Activated effector memory CD4-positive, alpha-beta T cell treated with anti-CD3 and anti-CD28 coated beads, Interleukin-2, amount 50 U/mL, for 16 hours (primary cell): ENCODE measurements at places on chromosomes 12 and 14.

GRCh38 chr14:73295198-73295796 is 58.0 kb downstream of the PAPLN start:
- DNase-seq, result no peak

GRCh38 chr12:1212526-1212925 is 221.5 kb downstream of the ERC1 start:
- DNase-seq, result no peak

DNA sequence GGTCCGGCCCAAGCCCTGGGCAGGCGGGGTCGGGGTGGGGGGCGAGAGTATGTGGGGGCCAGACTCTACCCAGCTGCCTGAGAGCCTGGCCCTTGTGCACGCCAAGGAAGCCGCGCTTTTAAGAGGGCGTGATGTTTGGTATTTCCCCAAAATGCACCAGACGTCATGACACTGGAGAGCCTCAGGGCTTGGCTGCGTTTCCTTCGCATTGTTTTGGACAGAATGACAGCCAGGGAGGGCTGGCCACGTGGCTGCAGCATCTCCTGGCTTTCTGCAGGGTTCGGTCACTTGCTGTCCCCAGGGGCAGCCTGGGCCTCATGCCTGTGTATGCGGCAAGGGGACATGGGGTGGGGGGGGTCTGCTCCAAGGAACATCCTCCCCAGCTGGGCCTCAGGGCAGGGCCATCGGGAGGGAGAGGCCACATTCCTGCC is 16.1 kb upstream of the NUDT14 start:
- DNase-seq, result no peak

DNA sequence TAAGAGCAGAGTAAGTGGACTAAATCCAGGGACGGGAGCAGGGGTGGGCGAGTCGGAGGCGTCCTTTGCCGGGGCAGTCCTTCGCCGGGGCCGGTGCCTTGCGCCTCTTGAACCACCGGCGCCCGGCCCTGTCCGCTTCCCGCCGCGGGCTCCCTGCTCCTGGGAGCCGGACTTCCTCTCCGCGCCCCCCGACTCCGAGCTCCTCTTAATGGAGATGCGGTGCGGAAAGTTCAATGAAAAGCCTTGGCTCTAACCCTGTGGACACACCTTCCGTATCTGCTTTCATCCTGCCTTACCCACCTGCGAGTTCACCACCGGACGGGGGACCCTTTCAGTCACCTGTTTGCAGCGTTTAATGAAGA is 412 bp downstream of the FGFR1OP2 start:
- DNase-seq, result no peak

DNA sequence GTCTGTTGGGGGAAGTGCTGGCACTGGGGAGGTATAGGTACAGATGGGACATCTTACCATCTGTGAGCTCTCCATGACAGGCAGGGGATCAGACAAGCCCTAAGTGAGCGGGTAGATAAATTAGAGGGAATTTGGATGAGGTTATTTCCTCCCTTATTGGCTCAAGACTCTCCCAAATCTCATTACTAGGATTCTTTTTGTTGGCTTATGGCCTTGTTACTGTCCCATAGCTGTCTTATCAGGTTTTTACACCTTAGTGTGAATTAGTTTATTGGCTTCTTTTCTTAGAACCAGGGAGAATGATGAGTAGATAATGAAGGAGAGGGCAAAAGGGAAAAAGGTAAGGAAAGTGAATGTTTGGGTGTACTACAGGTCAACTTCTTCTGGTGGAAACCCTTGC is 191.1 kb upstream of the PRICKLE1 start:
- no peak for DNase-seq

DNA sequence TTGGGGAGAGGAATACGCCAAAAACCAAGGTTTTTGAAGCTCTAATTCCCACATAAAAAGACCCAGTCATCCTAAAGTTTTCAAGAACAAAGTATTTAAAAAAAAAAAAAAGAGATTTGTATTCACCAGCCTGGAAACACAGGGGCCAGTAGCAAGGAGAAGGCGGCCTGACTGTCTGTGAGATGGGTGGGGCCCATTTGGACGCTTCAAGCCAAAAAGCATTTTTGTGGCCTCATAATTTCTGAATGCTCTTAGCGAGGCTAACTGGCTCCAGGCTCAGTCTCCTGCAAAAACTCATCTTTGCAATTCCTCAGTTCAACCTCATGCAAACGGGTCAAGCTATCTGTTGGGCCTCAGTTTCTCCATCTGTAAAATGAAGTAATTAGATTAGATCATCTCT is 514.1 kb downstream of the MED13L start:
- DNase-seq, result no peak

DNA sequence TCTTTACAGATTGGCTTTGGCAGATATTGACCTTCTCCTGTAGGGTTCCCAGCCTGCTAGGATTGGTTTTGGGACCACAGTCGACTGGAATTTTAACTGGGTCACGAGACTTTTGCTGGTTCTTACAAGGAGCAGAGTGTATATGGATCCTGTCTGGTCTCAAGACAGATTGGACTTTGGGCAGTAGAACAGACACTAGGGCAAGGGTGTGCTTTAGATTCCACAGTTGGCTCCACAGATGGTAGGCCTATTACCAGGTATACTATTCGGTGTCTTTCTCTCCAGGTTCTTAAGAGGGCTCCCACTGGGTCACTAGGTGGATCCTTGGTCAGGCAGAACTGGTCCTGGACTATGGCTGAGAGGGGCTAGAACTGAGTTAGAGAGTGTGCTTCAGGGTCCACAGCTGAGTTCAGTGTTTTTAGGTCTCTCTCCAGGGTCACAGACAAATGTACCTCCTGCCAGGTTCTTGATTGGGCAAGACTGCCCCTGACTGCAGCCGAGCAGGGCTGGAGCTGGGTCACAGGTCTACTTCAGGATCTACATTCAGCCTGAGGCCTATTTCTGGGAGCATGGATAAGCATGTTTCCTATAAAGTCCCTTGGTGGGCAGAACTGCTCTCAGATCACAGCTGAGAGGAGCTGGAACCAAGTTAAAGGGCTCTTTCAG is 460.2 kb downstream of the TMEM117 start:
- DNase-seq, result no peak

DNA sequence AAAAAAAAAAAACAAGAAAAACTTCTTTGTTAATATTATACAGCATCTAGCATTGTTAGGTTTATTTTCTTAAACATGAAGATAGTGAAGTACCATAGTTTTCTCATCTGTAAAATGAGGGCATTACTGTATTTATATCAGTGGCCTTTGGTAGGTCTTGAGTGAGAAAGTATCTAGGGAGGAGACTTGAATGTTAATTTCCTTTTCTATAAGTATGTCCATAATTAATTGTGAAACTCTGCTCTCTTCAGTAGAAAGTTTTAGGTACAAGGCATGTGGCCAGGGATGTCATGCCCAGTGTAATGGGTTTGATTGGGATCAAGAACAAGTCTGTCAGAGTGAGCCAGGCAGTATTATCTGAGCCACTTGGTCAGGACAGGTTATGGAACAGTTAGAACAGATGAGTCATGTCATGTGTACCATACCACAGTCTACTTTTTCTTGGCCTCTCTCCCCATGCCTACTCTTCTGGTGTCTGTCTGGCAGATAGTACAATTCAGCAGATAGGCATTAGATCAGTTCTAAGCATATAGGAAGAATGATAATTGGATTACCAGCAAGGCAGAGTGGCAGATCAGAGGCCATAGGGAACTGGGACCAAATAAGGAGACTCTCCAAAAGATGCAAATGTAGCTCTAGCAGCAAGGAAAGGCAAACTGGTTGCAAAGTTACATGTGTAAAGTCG is 30.4 kb downstream of the FBXO34 start:
- no peak for DNase-seq

- DNase-seq, result no peak
These were observed 281.2 kb downstream of the RGS6 start for GRCh38 chr14:72213424-72213823.

GRCh38 chr12:117152793-117153775 is 37.2 kb downstream of the FBXO21 start:
- no peak for DNase-seq

DNA sequence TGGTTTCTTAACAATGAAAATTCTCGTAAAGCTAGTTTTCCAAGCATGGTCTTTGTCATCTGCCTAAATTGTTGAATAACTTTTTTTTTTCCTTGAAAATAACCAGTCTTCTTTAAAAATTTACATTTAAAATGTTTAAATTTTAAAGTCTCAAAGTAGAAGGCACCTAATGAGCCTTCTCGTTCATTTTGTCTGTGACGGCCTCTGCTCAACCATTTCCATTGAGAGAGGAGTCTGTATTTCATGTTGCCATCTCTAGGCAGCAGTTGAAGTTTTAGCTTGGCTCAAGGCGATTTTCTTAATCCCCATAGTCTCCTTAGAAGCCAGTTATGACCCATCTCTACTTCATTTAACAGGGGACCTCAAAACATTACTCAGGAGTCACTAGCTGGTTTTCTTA is 69.1 kb downstream of the PAPOLA start:
- no peak for DNase-seq
